ENCODE measurements at places on chromosomes 6 and 20.
A peak's percentile ranks its signal among the peaks of the same experiment; 100 is the strongest.

- no peak for DNase-seq
These were observed 7.1 kb downstream of the DUSP22 start for GRCh38 chr6:299104-299980.

DNA sequence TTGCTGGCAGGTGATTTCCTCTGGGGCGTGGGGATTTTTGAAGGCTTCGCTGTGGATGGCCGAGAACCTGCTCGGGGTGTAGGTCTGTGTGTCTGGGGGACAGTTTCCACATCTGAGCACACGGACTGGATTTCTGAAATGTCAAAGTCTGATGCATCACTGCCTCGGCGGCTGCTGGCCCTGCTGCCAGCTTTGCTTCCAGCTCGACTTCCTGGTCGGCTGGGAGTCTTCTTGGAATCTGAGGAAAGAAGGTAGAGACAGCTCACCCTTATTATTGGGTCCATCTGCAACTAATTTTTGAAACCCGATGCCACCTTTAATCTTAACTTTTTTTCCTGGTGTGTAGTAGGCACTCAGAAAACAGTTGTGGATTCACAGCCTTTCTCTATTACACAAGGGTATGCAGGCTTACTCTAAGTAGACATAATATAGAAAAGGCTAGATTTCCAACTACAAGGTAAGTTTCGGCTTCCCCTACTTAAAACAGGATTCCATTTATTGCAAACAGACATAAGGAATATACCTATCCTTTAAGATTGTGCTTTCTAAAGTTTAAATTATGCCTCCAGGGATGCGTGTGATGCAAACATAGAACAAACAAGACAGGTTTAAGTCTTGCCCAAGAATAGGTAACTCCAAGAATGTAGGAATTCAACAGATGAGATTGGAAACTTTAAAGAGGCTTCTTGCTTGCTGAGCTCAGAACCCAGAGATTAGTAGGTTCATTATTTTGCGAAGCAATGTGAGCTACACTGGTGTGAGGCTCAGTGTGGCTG lies 183.5 kb downstream of the DST start:
- DNase-seq: no peak

DNA sequence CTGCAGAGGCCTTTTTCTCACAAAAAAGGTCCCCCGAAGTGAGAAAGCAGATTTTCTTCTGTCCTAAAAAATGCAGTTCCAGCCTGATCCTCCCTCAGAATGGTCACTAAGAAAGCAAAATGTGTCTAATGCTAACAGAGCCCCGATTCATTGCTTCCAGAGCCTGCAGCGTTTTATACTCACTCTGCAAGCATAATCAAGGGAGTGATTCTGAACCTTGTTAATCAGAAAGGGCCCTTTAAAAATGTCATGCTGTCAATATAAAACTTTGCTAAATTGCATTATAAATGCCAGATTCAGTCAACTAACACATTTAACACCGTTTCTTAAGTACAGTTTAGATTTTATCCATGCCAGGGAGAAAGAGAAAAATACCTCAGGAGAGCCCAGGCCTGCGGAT lies 202.8 kb downstream of the CD83 start:
- no peak for DNase-seq

- no peak for DNase-seq
These were observed 241.9 kb downstream of the EPHA7 start for GRCh38 chr6:93177438-93177837.

- peak; percentile 55 for DNase-seq
These were observed 18.1 kb downstream of the BPI start for GRCh38 chr20:38321959-38322598.

- DNase-seq: peak; percentile 52
These were observed 18.9 kb downstream of the SCGN start for GRCh38 chr6:25670793-25671513.

GRCh38 chr6:84193114-84193708 lies 34.2 kb downstream of the CEP162 start:
- DNase-seq: peak; percentile 78

DNA sequence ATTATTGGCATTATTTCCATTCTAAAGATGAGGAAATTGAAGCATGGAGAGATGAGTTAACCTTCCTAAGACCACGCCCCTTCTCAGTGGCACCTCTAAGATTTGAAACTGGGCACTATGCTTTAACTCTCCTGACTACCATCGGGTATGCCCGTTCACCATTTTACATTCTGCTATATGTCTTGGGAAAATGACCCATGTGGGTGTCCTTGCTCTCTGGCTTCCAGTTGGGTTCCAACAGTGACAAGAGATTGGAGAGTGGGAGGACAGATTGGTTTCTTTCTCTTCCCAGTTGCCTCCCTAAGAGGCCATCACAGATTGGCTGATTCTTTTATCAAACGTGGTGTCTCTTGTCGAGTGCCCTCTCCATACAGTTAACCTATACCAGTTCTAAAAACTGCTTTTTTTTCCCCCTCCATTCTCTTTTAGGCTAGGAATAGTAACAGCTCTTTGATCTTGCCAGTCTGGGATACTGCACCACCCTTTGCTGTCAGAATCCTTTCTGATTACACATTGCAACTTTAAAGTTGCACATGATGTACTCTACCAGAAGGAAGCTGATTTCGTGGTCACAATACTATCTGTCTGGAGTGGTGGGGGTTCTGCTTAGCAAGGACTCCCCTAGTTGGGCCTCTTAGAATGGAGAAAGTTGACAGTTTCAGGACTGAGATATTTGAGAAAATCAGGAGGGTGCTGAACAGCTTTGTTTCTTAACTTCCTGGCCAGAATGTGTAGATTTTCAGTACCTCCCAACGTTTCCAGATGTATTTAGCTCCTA lies 88.0 kb upstream of the ELOVL5 start:
- peak; percentile 13 for DNase-seq

DNA sequence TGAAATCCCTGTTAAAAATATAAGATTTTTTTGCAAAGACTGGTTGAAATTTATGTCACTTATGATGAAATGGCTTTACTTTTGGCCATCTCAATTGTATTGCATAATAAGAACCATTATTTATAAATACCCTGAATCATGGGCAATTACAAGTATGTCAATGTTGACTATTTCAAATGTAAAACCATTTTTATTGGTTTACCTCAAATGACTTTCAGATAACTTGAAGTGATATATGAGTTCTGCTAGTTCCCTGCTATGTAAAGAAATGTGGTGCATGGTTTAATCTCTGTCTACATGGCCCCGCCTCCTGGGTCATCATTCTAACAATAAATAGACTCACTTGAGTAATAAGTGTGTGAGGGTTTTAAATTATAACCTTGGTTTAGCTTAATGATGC lies 275.6 kb upstream of the PREP start:
- no peak for DNase-seq

DNA sequence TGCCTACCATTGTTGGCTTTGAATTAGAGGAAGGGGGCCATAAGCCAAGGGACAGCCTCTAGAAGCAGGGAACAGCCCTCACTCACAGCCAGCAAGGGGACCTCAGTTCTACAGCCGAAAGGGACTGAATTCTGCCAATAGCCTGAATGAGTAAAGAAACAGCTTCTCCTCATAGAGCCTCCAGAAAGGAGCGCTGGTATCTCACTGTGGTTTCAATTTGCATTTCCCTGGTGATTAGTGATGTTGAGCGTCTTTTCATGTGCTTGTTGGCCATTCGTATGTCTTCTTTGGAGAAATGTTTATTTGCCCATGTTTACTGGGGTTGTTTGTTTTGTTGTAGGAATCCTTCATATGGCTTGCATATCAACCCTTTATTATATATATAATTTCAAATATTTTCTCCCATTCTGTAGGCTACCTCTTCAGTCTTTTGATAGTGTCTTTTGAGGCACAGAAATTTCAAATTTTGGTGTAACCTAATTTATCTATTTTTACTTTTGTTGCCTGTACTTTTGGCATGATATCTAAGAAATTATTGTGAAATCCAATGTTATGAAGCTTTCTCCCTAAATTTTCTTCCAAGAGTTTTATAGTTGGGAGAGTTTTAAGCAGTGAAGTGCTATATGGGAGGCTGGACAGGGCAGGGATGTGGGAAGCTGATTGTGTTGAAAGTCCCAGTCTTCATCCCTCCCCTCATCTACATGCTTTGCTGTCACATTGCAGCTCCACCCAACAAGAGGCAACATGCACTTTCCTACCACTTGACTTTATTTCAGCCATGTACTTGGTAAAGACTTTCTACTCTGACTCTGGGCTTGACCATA lies 82.3 kb upstream of the SHLD1 start:
- DNase-seq: no peak
